ENCODE measurements at places on chromosomes 6 and 20.

- DNase-seq: no peak
Measured at GRCh38 chr6:6923605-6924004, 184.2 kb upstream of the RREB1 start.

- DNase-seq: no peak
Measured at GRCh38 chr20:2691663-2692035, 931 bp upstream of the EBF4 start.

GRCh38 chr6:1870932-1871331 is 261.2 kb downstream of the FOXC1 start:
- no peak for DNase-seq

- no peak for DNase-seq
Measured at GRCh38 chr6:3696525-3697088, 54.9 kb downstream of the PXDC1 start.

GRCh38 chr6:80480421-80481157 is 374.1 kb downstream of the BCKDHB start:
- DNase-seq: no peak

DNA sequence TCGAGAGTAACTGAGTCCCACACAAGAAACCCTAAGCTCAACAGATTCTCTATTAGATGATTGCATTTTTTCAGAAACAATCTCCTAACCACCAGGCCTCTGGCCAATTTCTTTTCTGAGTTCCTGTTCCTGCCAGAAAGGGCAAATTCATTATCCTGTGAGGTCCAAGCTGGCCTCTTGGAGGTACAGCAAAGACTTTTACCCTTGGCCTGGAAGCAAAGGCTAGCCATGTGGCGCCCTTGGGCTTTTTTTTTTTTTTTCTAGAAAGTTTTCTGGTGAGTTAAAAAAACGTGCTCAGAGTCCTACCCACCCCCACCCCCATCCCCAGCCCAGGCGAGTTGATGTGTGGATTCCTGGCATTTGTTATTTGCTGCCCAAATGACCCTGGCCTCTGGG is 59.0 kb upstream of the EEF1A1 start:
- no peak for DNase-seq

DNA sequence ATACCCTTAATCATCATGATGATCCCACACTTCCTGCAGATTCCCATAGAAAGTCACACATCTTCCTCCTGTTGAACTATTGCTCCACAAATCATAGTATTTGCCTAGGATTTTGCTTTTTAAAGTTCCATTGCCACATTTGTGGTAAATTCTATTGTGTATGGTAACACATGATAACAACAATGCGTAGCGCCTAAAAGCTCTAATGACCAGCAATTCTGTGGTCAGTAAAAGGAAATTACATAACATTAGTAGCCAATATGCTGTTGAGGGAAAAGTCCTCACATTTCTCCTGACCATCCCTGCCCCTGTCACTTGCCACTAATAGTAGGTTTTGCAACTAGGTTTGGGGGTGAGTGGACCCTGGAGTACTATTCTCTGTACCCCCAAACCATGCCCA is 31.8 kb upstream of the PDE7B start:
- DNase-seq: no peak
